ENCODE measurements at places on chromosomes 7 and 10. TPM values are rescaled to one million over a fixed set of nuclear protein-coding genes. Genes with fewer than 3 reads are reported as not detected.
A peak's percentile ranks its signal among the peaks of the same experiment; 100 is the strongest.

EGFR gene
- 28.9 TPM for total RNA-seq

DNA sequence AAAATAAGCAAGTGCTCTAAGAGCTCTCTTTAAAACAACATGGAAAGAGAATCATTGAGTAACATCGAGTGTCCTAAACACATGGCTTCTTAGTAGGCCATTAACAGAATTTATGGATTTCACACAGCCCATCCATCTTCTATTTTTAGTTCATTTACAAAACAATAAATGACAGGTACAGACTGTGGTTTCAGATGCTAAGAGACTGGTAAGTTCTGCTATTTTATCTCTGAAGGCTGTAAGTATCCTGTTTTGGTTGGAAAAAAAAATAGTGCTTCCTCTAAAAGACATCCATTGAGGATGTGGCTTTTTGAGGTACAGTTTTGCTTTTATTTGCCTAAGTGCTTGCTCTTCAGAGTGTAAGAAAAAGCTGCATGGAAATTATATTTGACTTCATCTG is 27.4 kb upstream of the GNAI1 start:
- no peak for DNase-seq

GRCh38 chr10:75211007-75211691 is 553 bp downstream of the VDAC2 start:
- DNase-seq = peak; percentile 43

- DNase-seq = peak; percentile 66
Measured at GRCh38 chr7:85489498-85489897, 302.6 kb upstream of the SEMA3D start.

DNA sequence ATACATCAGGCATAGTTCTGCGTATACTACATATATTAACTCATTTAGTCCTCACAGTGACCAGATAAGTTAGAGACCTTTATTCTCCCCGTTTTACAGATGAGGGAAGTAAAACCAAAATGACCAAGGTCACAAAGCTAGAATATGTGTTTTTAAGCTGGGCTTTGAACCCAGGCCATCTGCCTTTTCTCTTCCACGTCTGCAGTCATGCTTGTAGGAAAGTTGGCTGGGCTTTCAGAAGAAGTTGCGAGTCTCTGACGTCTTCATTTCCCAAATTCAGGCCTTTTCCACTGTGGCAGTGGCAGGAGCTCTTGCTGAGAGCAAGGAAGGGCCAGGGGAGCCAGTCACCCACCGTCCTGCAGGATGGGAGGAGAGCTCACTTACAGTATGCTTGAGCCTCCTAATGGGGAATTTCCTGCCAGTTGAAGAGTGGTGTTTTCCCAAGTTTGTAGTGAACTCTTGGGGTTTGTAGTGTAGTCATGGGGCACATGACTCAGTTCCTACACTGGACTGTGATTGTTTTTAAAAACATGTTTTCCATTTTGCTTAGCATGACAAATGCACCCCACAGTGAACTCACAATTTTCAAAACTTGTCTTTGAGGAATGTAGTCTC is 34.2 kb downstream of the CYP17A1 start:
- DNase-seq = peak; percentile 75

Data from SJSA1 (cell line).